ENCODE measurements at places on chromosomes 5 and 9.

- H3K27ac ChIP-seq = peak overlapping the region; percentile 20
- peaks cover 28% of the 10 kb centered on the region for H3K4me1 ChIP-seq
- no peak overlapping the region for H3K4me3 ChIP-seq
- H3K27me3 ChIP-seq = no peaks in the 10 kb centered on the region
- DNase-seq = peak; percentile 26
- peaks cover 4% of the 10 kb centered on the region for H3K36me3 ChIP-seq
Observed at GRCh38 chr5:67156976-67157583, 39.5 kb downstream of the CD180 start.

DNA sequence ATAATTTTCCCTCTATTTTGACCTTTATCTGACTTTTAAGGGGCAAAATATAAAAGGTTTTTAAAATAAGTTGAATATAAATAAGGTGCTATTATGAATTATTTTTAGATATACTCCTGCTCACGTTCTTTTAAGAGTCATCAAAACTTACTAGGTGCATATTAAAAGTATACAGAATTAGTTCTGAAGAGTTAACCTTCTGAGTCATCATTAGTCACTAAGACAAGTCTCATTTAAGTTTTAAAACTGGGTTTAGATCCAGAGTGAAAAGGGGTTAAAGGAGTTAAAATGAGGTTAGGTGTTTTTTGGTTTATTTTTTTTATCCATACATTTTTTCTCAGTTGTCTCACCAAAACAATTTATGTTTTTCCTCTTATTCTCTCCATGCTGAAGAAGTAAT is 41.7 kb downstream of the SMIM15 start:
- H3K4me3 ChIP-seq = no peak overlapping the region
- H3K27ac ChIP-seq = no peak overlapping the region
- no peaks in the 10 kb centered on the region for H3K36me3 ChIP-seq
- H3K4me1 ChIP-seq = no peaks in the 10 kb centered on the region
- no peak for DNase-seq
- no peaks in the 10 kb centered on the region for H3K27me3 ChIP-seq

GRCh38 chr5:161230221-161230620 is 316.3 kb downstream of the GABRB2 start:
- no peak overlapping the region for H3K27ac ChIP-seq
- no peaks in the 10 kb centered on the region for H3K36me3 ChIP-seq
- no peak overlapping the region for H3K4me3 ChIP-seq
- DNase-seq = no peak
- no peaks in the 10 kb centered on the region for H3K4me1 ChIP-seq

DNA sequence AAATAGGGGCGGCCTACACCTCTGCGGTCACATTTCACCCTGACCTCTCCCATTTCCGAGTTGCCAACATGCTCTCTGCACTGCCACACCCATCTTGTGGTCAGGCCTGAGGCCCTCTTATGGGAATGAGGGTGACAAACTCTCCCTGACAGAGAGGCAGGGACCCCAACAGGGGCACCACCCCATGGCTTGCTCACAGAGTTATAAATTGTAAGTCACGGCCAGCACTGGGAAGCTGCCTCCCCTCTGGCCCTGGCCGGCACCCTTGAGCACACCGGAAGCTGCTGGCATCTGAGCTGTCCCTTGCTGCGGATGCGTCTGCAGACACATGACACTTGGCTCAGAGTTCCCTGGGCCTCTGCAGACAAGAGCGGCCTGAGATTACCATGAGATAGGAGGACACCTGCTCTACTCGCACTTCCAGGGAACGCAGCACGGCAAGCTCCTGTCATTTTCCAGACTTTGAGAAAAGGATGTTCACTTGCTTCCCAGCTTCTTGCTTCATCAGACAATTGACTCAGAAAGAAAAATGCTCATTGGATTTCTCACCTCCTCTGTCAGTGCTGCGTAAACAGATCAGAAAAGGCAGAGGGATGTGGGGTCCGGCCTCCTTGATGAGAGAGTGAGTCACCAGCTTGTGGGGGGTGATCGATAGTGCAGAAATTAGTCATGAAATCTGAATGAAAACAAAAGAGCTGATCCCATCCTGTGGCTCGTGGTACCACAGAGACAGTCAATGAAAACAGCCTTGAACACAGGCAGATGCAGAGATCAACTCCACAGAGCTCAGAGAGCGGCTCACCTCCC is 269.8 kb downstream of the SYK start:
- no peak for DNase-seq
- no peaks in the 10 kb centered on the region for H3K27me3 ChIP-seq
- no peak overlapping the region for H3K27ac ChIP-seq
- no peak overlapping the region for H3K4me3 ChIP-seq
- no peaks in the 10 kb centered on the region for H3K4me1 ChIP-seq

DNA sequence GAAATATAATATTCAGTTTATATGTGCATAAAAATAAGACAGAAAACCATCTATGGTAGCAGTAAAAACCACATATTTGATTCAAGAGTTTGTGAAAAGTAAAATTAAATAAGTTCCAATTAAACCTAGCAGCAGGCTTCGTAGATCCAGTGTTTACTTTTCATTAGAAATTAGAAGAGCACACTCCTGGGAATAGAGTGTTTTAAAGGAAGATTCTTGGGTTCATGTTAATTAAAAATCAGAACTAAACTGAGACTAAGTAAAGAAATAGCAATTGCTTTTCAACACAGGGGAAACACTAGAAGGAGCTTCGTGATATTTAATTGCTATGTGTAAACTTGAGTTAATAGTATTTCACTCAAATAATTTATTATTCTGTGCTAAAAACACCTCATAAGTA is 1097.8 kb upstream of the CDH18 start:
- no peaks in the 10 kb centered on the region for H3K36me3 ChIP-seq
- H3K27ac ChIP-seq = no peak overlapping the region
- H3K27me3 ChIP-seq = no peaks in the 10 kb centered on the region

DNA sequence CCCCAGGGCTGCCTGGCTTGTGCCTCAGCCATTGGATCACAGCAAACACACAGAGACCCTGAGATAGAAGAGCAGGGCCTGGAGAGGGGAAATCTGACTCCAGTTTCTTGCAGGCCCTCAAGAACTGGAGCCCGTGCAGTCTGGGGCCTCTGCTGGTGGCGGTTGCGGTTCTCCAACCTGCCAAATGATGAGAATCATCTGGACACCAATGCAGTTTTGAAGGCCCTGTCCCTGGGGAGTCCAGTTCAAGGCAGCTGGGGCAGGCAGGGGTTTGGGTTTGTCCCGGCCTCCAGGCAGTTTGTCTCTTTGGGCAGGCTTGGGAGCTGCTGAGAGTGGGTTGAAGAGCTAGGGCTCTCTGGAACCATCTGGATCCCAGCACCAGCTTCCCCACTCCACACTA is 7.4 kb downstream of the NKX2-5 start:
- no peak for DNase-seq
- H3K27me3 ChIP-seq = peaks cover 32% of the 10 kb centered on the region
- H3K36me3 ChIP-seq = no peaks in the 10 kb centered on the region
- peaks cover 12% of the 10 kb centered on the region for H3K4me1 ChIP-seq
- H3K27ac ChIP-seq = no peak overlapping the region

DNA sequence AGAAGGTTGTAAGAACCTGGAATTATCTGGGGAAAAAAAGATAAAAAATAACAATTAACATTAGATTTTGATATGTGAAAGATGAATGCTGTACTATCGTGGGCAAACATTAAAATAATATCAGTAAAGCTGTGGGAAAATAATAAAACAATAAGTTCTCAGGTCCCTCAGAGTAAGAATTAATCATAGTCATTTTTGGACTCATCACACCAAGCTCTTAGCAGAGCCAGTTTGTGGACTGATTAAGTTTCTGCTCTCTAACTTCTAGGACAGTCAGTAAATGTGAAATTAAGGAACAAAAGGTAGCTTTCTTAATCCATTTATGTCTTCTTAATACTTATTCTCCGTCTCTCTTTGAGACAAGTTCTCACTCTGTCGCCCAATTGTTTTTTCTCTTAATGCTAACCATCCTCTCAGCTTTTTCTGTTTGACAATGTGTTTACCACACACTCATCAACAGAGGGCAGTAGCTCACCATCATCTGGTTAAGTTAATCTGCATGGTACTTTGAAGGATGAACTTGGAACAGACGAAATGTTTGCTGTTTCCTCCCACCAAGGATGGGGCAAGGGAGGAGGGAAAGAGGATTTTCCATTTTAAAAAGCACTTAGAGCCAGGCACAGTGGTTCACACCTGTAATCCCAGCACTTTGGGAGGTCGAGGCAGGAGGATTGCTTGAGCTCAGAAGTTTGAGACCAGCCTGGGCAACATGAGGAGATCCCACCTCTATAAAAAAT is 5.3 kb upstream of the ACO1 start:
- no peak overlapping the region for H3K4me3 ChIP-seq
- H3K27ac ChIP-seq = no peak overlapping the region
- H3K36me3 ChIP-seq = no peaks in the 10 kb centered on the region
- H3K27me3 ChIP-seq = no peaks in the 10 kb centered on the region

GRCh38 chr9:71363286-71363961 is 242.0 kb upstream of the TRPM3 start:
- no peak overlapping the region for H3K27ac ChIP-seq
- H3K36me3 ChIP-seq = no peaks in the 10 kb centered on the region
- DNase-seq = no peak
- no peak overlapping the region for H3K4me3 ChIP-seq

DNA sequence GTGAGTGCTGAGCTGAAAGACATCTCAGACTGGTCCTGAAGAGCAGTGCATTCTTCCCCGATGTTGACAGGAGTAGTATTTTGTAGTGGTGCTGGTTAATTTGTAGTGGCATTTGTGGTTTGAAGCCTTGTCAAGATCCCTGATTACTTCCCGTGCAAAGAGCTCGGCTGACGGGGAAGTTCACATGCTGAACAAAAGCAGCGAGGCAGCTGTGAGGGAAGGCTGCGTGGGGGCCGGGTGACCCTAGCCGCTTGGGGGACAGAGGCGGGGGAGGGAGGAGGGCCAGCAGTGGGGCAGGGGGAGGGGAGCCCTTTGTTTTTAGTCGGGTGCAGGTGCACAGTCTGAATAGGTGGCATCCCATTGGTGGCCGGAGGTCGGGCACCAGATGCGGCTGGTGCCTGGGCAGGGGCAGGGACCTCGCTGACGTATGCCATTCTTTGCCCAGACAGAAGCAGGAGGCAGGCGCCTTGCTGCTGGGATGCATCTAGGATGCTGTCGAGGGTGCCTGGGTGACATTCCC is 64.7 kb downstream of the CRB2 start:
- no peak overlapping the region for H3K27ac ChIP-seq
- no peaks in the 10 kb centered on the region for H3K36me3 ChIP-seq
- H3K4me3 ChIP-seq = no peak overlapping the region
- no peak for DNase-seq

GRCh38 chr5:122835681-122836080 is 9.7 kb upstream of the SNX24 start:
- no peak overlapping the region for H3K27ac ChIP-seq
- no peaks in the 10 kb centered on the region for H3K36me3 ChIP-seq
- H3K27me3 ChIP-seq = no peaks in the 10 kb centered on the region
- no peak for DNase-seq
- H3K4me1 ChIP-seq = no peaks in the 10 kb centered on the region

- H3K36me3 ChIP-seq = peaks cover 3% of the 10 kb centered on the region
- H3K27ac ChIP-seq = peak overlapping the region; percentile 97
- DNase-seq = no peak
Observed at GRCh38 chr9:114386886-114387679, 699 bp downstream of the AKNA start.

GRCh38 chr5:66728049-66728448 is 131.9 kb downstream of the MAST4 start:
- DNase-seq = no peak
- H3K36me3 ChIP-seq = no peaks in the 10 kb centered on the region
- no peaks in the 10 kb centered on the region for H3K27me3 ChIP-seq
- H3K4me3 ChIP-seq = no peak overlapping the region
- no peaks in the 10 kb centered on the region for H3K4me1 ChIP-seq

- H3K27ac ChIP-seq = no peak overlapping the region
- no peak for DNase-seq
- H3K4me1 ChIP-seq = peaks cover 20% of the 10 kb centered on the region
- no peaks in the 10 kb centered on the region for H3K36me3 ChIP-seq
- no peak overlapping the region for H3K4me3 ChIP-seq
Observed at GRCh38 chr5:64766941-64767340, 1.6 kb downstream of the SREK1IP1 start.

DNA sequence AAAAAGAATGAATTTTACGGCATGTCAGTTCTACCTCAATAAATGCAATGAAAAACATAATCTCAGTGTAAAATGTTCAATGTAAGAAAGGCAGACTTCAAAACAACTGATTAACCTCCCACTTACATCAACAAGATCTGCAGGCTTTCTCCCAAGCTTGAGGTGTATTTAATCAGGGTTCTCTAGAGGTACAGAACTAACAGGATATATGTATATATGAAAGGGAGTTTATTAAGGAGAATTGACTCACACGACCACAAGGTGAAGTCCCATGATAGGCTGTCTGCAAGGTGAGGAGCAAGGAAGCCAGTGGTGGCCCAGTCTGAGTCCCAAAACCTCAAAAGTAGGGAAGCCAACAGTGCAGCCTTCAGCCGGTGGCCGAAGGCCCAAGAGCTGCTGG is 35.9 kb downstream of the MARCHF3 start:
- H3K36me3 ChIP-seq = no peaks in the 10 kb centered on the region
- no peaks in the 10 kb centered on the region for H3K4me1 ChIP-seq
- no peak overlapping the region for H3K4me3 ChIP-seq

DNA sequence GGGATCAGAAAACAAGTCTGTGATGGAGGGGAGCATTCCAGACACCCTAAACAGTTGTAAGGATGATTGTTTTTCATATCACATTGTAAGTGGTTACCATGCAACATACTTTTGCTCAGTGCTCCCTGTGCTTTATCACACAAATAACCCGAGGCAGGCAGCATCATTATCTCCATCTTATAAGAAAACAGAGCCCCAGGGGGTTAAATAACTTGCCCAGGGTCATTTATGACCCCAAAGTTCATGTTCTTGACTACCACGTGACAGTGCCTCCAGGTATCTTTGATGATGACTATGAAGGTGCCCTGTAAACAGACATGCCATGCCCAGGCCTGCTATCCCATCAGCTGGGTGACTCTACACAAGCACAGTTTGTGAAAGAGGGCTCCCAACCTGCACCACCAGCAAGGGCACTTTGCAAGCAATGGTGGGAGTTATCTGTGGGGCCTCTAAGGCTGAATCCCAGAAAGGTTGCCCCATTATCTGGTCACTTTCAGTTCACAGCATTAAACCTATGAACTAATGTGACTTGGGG is 9.5 kb downstream of the GNPDA1 start:
- no peak overlapping the region for H3K4me3 ChIP-seq
- peaks cover 35% of the 10 kb centered on the region for H3K36me3 ChIP-seq
- no peaks in the 10 kb centered on the region for H3K27me3 ChIP-seq
- DNase-seq = no peak

- H3K36me3 ChIP-seq = no peaks in the 10 kb centered on the region
- no peaks in the 10 kb centered on the region for H3K27me3 ChIP-seq
- DNase-seq = no peak
- H3K4me1 ChIP-seq = peaks cover 7% of the 10 kb centered on the region
Observed at GRCh38 chr5:100827481-100827889, 75.6 kb downstream of the ST8SIA4 start.

Data from effector memory CD4-positive, alpha-beta T cell (primary cell).